ENCODE measurements at places on chromosomes 13 and 19. TPM values are rescaled to one million over a fixed set of nuclear protein-coding genes. Genes with fewer than 3 reads are reported as not detected.

DNA sequence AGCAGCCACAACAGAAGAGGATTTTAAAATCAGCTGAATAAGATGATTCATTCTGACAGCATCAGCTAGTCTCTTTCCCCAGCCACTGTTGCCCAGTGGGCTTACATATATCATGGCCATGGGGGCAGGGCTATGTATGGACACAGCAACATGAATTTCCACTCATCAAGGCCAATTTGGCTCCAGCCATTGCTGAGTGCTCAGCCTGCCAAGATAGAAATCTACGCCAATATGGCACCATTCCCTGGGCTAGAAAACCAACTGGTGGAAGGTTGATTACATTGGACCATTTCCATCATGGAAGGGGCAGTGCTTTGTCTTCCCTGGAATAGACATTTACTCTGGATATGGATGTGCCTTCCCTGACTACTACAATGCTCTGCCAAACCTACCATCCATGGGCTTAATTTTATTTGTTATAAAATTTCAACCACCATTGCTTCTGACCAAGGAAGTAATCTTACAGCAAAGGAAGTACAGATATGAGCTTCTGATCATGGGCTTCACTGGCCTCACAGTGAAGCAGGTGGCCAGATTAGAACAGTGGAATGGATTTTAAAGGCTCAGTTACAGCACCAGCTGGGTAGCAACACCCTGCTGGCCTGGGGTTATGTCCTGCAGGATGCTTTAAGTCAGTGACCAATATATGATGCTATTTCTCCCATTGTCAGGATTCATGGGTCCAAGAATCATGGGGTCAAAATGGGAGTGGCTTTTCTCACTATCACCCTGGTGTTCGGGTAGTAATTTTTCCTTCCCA is 9.8 kb upstream of the ALOX5AP start:
- DNase-seq, result no peak
- H3K27ac ChIP-seq, result no peak overlapping the region
- no peak overlapping the region for H3K4me3 ChIP-seq
- H3K27me3 ChIP-seq, result no peaks in the 10 kb centered on the region
- no peaks in the 10 kb centered on the region for H3K4me1 ChIP-seq
- no peaks in the 10 kb centered on the region for H3K36me3 ChIP-seq

The MUC16 gene
- total RNA-seq, result 0.02 TPM

The DENND1C gene
- 2.9 TPM for total RNA-seq

DNA sequence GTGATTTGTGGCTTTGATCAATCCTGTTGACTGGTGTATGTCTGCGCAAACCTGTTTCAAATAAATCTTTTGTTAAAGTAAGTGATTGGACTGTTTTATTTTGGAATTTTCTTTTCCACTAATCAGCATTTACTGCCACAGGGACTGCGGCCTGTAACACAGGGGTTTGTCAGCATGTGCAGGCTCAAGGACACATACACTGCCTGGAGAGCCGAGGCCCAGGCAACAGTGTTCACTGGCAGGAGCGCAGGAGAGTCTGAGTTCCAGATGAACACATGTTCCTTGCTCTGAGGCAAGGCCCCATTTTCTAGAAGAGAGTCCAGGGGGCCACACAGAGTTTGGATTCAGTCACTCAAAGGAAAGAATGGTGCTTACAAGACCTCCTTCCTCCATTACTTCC is 26.0 kb downstream of the SHISA2 start:
- no peaks in the 10 kb centered on the region for H3K27me3 ChIP-seq
- no peak for DNase-seq
- H3K27ac ChIP-seq, result no peak overlapping the region
- H3K4me1 ChIP-seq, result no peaks in the 10 kb centered on the region
- H3K4me3 ChIP-seq, result no peak overlapping the region

DNA sequence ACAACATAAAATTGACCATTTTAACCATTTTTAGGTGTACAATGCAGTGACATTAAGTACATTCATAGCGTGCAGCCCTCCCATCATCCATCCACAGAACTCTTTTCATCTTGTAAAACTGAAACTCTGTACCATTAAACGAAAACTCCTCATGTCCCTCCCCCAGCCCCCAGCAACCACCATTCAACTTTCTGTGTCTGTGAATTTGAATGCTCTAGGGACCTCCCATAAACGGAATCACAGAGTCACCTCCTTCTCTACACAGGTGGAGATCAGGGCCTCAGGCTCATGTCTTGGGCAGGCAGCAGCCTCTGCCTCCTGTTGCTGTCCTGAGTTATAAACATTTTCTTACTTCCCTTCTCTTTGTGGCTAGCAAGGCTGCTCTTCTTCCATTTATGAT is 7.3 kb upstream of the CCNE1 start:
- H3K27me3 ChIP-seq, result no peaks in the 10 kb centered on the region
- H3K4me3 ChIP-seq, result no peak overlapping the region
- H3K36me3 ChIP-seq, result no peaks in the 10 kb centered on the region
- H3K27ac ChIP-seq, result no peak overlapping the region
- no peak for DNase-seq

GRCh38 chr19:45693106-45693788 is 781 bp downstream of the QPCTL start:
- H3K4me3 ChIP-seq, result peak overlapping the region; percentile 97
- peak; percentile 90 for DNase-seq
- H3K27me3 ChIP-seq, result no peaks in the 10 kb centered on the region
- no peaks in the 10 kb centered on the region for H3K36me3 ChIP-seq
- H3K27ac ChIP-seq, result peak overlapping the region; percentile 93

GRCh38 chr13:79287939-79288795 is 117.9 kb downstream of the RBM26 start:
- H3K27ac ChIP-seq, result no peak overlapping the region
- no peak overlapping the region for H3K4me3 ChIP-seq
- H3K4me1 ChIP-seq, result no peaks in the 10 kb centered on the region
- H3K27me3 ChIP-seq, result no peaks in the 10 kb centered on the region
- no peaks in the 10 kb centered on the region for H3K36me3 ChIP-seq

GRCh38 chr13:66339214-66339613 is 890.9 kb downstream of the PCDH9 start:
- H3K4me1 ChIP-seq, result no peaks in the 10 kb centered on the region
- no peak overlapping the region for H3K4me3 ChIP-seq
- no peak overlapping the region for H3K27ac ChIP-seq
- H3K36me3 ChIP-seq, result no peaks in the 10 kb centered on the region
- no peaks in the 10 kb centered on the region for H3K27me3 ChIP-seq

DNA sequence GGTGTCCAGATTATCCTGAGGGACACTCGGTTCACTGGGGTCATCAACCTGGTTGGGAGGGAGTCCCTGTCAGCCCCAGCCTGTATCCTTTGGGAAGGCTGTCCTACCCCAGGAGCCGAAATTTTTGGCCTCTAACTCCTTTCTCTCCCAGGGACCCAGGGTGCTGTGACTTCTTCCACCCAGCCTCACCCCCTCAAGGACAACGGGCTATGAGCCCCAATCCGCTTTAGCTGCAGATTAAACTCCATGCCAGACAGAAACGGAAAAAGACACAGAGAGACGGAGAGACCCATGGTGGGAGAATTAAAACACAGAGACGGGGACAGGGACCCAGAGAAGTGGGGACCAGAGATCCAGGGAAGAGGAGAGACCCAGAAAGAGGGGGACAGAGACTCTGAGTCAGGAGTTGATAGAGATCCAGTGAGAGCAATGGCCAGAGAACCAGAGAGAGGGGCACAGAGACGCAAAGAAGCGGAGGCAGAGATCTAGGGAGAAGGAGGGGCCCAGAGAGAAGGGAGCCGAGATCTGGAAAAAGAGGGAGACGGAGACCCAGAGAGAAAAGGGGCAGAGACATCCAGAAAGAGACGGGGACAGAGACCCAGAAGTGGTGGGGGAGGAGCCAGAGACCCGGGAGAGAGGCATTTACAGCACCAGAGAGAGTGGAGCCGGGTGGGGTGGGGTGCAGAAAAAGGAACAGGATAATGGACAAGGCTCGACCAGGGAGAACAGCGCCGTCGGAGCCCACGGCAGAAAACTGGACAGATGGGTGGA is 703 bp downstream of the SLC17A7 start:
- no peak for DNase-seq
- H3K4me1 ChIP-seq, result no peaks in the 10 kb centered on the region
- H3K36me3 ChIP-seq, result no peaks in the 10 kb centered on the region
- H3K27me3 ChIP-seq, result peaks cover 33% of the 10 kb centered on the region
- H3K4me3 ChIP-seq, result no peak overlapping the region

The GJB2 gene
- 50.4 TPM for total RNA-seq

- peaks cover 13% of the 10 kb centered on the region for H3K4me1 ChIP-seq
- no peaks in the 10 kb centered on the region for H3K36me3 ChIP-seq
- H3K27me3 ChIP-seq, result no peaks in the 10 kb centered on the region
- DNase-seq, result peak; percentile 60
- H3K27ac ChIP-seq, result peak overlapping the region; percentile 72
- no peak overlapping the region for H3K4me3 ChIP-seq
Measured at GRCh38 chr19:6273701-6274601, 5.8 kb downstream of the MLLT1 start.

- no peaks in the 10 kb centered on the region for H3K4me1 ChIP-seq
- DNase-seq, result no peak
- H3K27me3 ChIP-seq, result peaks cover 47% of the 10 kb centered on the region
- no peaks in the 10 kb centered on the region for H3K36me3 ChIP-seq
Measured at GRCh38 chr19:48396824-48397176, 3.3 kb downstream of the GRIN2D start.

DNA sequence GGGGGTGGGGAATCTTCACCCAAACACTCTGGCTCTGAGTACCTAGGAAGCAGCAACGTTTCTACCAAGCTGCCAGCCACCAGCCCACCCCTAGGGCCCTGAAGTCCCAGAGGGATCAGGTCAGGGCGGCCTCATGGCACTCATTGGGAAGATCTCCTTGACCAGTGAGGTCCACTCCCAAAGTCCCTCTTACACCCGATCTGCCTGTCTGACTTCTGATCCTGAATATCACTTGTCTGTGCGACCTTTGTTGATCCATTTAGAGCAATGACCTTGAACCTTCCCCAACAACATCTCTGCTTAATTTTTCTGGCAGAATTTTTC is 2.1 kb upstream of the GNA15 start:
- H3K27me3 ChIP-seq, result no peaks in the 10 kb centered on the region
- no peaks in the 10 kb centered on the region for H3K4me1 ChIP-seq
- no peaks in the 10 kb centered on the region for H3K36me3 ChIP-seq
- DNase-seq, result no peak
- H3K27ac ChIP-seq, result peak overlapping the region; percentile 40

DNA sequence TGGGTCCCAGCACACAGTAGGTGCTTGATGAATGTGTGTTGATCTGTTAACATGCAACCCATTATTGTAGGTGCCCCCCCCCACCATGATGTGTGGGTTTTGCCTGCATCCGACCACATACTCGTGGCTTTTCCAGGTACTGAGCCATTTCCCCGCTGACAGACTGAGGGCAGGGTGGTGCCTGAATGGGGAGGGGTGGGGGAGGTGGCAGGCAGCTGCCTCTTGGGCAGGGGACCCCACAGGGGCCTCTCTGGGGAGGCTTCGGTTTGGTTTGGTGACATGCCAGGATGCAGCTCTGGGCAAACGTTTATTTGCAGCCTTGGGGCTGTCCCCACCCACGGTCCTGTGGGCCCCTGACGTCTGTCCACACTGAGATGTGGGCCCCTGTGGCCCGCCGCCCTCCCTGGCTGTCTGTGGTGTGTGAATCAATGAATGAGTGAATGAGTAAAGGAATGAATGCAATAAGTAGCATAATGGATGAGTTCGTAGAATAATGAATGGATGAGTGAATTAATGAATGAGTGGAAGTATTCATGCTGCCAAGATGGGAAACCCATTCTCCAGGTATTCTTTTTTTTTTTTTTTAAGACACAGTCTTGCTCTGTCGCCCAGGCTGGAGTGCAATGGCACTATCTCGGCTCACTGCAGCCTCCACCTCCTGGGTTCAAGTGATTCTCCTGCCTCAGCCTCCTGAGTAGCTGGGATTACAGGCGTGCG is 9.0 kb upstream of the JUND start:
- no peaks in the 10 kb centered on the region for H3K36me3 ChIP-seq
- peaks cover 10% of the 10 kb centered on the region for H3K4me1 ChIP-seq
- H3K27ac ChIP-seq, result peak overlapping the region; percentile 46
- no peak for DNase-seq
